ENCODE measurements at places on chromosomes 5 and 9. TPM values are rescaled to one million over a fixed set of nuclear protein-coding genes. Genes with fewer than 3 reads are reported as not detected.

FCN1 gene
- total RNA-seq = not detected

SNCB gene
- 1.1 TPM for total RNA-seq

MATR3 gene
- 1,185 TPM for total RNA-seq

PCDHB6 gene
- total RNA-seq = 1.5 TPM

HTR4 gene
- not detected for total RNA-seq

TBC1D9B gene
- total RNA-seq = 26.7 TPM

CDC25C gene
- 45.8 TPM for total RNA-seq

- DNase-seq = no peak
These were observed 168.4 kb downstream of the RASEF start for GRCh38 chr9:82894548-82894947.

DNA sequence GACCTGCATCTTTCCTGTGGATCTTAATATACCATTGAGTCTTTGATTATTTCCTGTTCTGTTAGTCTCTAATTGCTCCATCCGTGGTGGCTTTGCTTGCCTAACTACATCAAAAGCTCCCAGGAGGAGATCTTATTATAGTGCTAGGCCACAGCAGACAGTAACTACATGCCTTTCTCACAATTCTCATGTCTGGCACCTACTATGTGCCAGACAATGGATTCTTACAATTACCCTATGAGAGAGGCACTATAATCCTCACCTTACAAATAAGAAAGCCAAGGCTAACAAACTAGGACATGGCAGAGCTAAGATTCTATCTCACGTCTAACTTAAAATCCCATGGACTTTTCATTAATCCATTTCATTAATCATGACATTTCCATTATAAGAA lies 70.3 kb upstream of the TARS1 start:
- no peak for DNase-seq

DNA sequence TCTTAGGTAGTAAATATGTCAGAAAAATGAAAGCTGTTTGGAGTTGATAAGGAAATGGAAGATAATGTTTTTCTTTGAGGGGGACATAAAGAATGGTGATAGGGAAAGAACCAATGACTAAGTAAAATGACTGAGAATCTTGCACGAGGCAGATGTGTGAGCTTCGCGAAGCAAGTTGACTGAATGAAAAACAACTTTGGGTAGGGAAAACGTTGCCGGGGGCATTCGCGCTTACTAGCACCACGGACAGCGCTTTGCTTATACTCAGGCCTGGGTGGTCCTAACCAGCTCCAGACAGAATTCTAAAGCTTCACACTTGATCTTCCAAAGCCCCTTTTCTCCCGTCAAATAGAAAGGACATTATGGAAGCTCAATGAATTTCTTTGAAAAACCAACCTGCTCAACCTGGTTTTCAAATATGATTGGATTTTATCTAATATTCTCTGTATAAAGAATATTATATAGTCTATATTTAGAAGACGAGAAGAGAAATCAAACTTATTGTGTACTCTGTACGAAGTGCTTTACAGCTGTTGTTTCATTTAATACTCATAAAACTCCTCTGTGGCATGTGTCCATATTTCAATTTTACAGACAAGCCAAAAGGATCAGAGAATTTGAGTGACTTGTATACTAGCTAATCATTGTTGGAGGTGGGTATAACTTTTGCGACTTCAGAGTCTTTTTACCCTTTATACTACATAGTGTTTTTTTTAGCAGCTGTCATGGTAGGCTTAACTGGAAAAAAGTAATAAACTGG lies 1.9 kb upstream of the CDKN2B start:
- DNase-seq = peak; percentile 86

DNA sequence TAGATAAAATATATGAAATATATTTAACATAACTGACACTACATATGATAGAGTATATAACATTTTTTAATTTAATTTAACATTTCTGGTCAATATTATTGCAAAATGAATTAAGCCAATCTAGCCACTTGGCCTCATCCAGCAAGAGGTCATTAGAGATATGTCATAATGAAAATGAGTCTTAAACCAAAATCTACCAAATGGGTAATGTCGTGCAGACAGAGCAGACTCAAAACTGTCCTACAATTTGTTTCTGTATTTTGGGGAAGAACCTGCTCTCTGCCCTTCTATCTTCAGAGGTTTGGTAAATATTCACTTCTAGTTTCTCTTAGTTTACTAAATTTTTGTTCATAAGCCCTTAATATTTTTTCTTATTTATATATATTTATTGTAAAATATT lies 61.4 kb downstream of the ARHGEF28 start:
- DNase-seq = no peak

DNA sequence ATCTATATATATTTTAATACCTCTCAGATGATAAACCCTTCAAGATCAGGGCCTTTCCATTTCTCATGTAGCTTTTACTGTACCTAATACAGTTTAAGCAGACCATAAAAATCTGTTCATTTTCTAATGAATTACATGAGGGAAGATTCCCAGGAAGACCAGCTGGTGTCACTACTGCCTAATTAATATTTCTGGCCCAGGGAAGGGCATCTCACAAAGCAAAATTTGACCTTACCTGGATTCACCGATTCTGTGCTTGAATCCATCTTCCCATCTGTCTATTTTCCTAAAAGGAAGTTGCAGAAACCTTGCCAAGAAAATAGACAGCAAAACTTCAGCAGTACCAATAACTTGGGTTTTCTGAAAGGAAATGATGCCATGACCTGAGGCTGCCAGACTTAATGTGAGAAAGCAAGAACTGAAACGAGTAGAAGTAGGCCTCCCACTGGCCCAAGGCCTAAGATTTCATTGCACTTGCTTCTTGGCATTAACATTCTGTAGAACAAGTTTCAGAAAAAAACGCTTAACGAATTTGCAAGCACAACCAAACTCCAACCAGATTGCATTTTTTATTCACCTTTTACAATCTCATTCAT lies 83.0 kb upstream of the GLIS3 start:
- DNase-seq = peak; percentile 53

GRCh38 chr5:144422018-144422727 lies 251.5 kb downstream of the KCTD16 start:
- DNase-seq = peak; percentile 13

DNA sequence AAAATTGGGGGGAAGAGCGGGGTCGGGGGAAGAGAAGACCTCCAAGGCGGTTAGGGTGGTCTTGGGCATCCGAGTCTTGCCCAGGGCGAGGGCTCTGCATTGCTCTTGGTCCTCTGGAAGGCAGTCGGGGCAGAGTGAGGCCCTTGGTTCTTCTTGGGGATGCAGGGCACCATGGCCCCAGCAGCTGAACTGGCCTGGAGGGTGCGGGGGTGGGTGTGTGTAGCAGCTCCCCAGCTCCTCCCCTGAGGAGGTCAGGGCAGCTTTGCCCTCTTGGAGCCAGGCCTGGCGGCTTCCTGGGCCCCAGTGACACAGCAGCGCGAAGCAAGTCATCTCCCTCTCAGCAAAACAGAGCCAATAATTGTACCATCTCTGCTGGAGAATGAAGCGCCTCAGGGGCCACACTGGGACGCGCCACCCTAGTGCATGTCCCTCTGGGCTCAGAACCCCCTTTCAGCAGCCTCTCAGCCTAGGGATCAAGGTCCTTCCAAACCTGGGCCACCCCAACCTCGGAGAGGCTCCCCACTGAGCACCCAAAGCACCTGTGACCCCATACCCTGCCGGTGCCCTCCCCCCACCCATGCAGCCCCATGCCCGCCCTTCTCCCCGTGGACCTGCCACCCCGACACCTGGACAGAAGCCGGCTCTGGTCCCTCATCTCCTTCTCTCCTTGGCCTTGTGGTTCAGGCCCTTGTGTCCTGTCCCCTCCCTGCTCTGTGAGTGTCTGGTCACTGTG lies 10.4 kb upstream of the RXRA start:
- DNase-seq = no peak

GRCh38 chr5:159527546-159528254 lies 197.4 kb upstream of the IL12B start:
- no peak for DNase-seq

- DNase-seq = no peak
These were observed 66.9 kb downstream of the USP20 start for GRCh38 chr9:129901993-129902739.

DNA sequence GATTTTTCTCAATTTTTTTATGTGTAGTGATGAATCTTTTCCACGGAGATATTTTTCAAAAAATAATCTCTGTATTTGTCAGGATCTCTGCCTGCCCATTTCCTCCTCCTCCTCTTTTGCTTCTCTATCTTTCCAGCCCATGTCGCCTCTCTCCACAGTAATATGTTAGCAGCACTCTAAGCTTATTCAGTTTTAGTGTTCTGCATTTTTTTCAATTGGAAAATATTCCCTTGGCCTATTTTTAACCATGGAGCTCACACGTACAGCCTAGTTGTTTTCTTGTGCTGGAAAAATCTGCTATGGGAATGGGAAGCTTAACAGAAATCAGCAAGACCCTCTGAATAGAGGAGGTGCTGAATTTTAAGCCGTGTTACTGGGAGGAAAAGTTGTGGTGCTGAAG lies 16.3 kb downstream of the TRPC7 start:
- DNase-seq = no peak

DNA sequence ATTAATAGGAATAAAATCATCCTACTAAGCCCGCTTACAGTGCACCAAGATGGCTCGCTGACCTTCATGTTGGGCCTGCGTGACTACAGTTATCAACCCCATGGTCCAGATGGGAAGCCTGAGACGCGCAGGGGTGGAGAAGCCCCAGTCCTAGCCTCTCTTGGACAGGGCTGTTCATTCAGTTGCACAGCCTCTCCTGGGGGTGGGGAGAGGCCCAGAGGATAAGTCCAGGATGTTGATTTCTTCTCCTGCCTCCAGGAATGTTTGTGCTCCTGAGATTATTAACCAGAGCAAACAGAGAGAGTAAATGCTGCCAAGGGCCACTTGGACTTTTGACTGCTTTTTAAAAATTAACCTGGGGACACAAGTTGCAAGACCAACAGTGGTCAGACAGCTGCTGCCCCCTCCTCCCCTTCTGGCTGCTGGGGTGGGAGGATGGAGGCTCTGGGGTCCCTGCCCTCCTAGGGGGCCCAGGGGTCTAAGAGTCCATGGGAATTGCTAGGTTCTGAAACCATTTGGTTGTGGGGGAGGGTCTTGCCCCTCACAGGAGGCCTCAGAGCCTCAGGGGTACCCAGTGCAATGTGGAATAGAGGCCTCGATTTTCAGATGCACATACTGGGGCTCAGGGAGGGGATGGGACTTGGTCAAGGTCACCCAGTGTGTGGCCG lies 2.8 kb upstream of the AMBP start:
- DNase-seq = no peak

- no peak for DNase-seq
These were observed 44.4 kb upstream of the GPR21 start for GRCh38 chr9:122988920-122989621.

DNA sequence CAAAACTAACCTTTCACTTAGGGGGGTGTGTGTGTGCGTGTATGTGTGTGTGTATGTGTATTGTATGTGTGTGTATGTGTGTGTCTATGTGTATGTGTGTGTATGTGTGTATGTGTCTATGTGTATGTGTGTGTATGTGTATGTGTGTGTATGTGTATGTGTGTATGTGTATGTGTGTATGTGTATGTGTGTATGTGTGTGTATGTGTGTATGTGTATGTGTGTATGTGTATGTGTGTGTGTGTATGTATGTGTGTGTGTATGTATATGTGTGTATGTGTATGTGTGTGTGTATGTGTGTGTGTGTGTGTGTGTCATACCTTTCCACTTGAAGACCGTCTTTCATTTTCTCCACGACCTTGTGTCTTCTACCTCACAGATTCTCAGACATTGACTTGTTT lies 20.8 kb upstream of the FLT4 start:
- DNase-seq = no peak

GRCh38 chr5:56612759-56613158 lies 202.6 kb upstream of the MAP3K1 start:
- DNase-seq = no peak
